Kidney (tissue), 22 donors: ENCODE measurements at places on chromosomes 2 and 18. TPM values are rescaled to one million over a fixed set of nuclear protein-coding genes. Genes with fewer than 3 reads are reported as not detected.

The OTX1 gene
- not detected for total RNA-seq

The DLX2 gene
- total RNA-seq: not detected

The MFSD2B gene
- total RNA-seq: 0.54 TPM

The SCYGR7 gene
- not detected for total RNA-seq

The NYAP2 gene
- 0.66 TPM for total RNA-seq

The POTEJ gene
- not detected for total RNA-seq

The ATG4B gene
- 81.0 TPM for total RNA-seq

The TMEFF2 gene
- not detected for total RNA-seq

The SAG gene
- not detected for total RNA-seq

The FAM124B gene
- 2.0 TPM for total RNA-seq

The LONRF2 gene
- 6.3 TPM for total RNA-seq

The SLC66A2 gene
- total RNA-seq: 45.5 TPM

The TMEM182 gene
- 6.5 TPM for total RNA-seq

The LIMS4 gene
- total RNA-seq: 2.9 TPM

The ATOH8 gene
- total RNA-seq: 11.2 TPM

The GKN1 gene
- total RNA-seq: not detected

The FNDC4 gene
- 18.0 TPM for total RNA-seq

The SERPINB13 gene
- total RNA-seq: not detected

The ALKAL2 gene
- total RNA-seq: 18.2 TPM

The ATG9A gene
- total RNA-seq: 41.5 TPM

The MC4R gene
- total RNA-seq: 0.19 TPM

The TRAK2 gene
- total RNA-seq: 65.8 TPM

The RFTN2 gene
- total RNA-seq: 4.0 TPM

The TTLL4 gene
- 30.7 TPM for total RNA-seq

The ST8SIA5 gene
- total RNA-seq: 1.4 TPM

The EVX2 gene
- not detected for total RNA-seq

The NAB1 gene
- 45.0 TPM for total RNA-seq

The POTEF gene
- total RNA-seq: not detected

The CHN1 gene
- total RNA-seq: 14.1 TPM

The PLCL1 gene
- 14.7 TPM for total RNA-seq

The RUFY4 gene
- 0.69 TPM for total RNA-seq

The SULT1C4 gene
- total RNA-seq: 24.7 TPM

The UBR3 gene
- 41.0 TPM for total RNA-seq

The PLGLB2 gene
- total RNA-seq: not detected

The IL18R1 gene
- 14.9 TPM for total RNA-seq

The RIT2 gene
- total RNA-seq: not detected

The IHH gene
- 0.88 TPM for total RNA-seq

The CD28 gene
- total RNA-seq: 4.7 TPM

The ZAP70 gene
- total RNA-seq: 15.0 TPM

The MOGAT1 gene
- not detected for total RNA-seq

The KIF1A gene
- total RNA-seq: 0.54 TPM

The PUM2 gene
- total RNA-seq: 94.3 TPM

The SCN9A gene
- total RNA-seq: 5.3 TPM
